ENCODE measurements at places on chromosomes 12 and 14. TPM values are rescaled to one million over a fixed set of nuclear protein-coding genes. Genes with fewer than 3 reads are reported as not detected.

DNA sequence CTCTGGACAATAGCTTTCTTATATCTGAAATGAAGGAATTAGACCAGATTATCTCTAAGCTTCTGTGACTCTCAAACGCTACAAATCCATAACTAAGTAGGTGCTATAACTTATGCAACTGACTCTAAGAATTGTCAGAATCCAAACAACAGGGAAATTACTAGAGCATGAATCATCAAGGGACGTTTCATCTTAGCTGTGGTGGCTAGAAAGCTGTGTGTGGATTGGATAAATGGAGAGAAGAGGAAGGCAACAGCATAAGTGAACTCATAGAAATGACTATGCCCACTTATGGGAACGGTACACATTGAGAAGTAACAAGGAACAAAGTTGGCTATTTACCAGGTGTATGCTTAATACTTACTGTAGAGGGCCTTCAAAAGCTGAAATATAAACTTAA lies 96.0 kb upstream of the NEDD1 start:
- DNase-seq, result no peak
- H3K36me3 ChIP-seq, result no peaks in the 10 kb centered on the region
- no peaks in the 10 kb centered on the region for H3K4me1 ChIP-seq
- H3K27me3 ChIP-seq, result peaks cover 9% of the 10 kb centered on the region

- no peak for DNase-seq
- H3K36me3 ChIP-seq, result peaks cover 9% of the 10 kb centered on the region
- no peaks in the 10 kb centered on the region for H3K27me3 ChIP-seq
- no peak overlapping the region for H3K4me3 ChIP-seq
Measured at GRCh38 chr12:120481022-120481767, 11.6 kb upstream of the SRSF9 start.

- DNase-seq, result no peak
- H3K27me3 ChIP-seq, result no peaks in the 10 kb centered on the region
- H3K4me1 ChIP-seq, result peaks cover 22% of the 10 kb centered on the region
Measured at GRCh38 chr12:103780992-103781391, 60.0 kb downstream of the NT5DC3 start.

- no peak overlapping the region for H3K27ac ChIP-seq
- peak overlapping the region; percentile 51 for H3K4me3 ChIP-seq
- H3K4me1 ChIP-seq, result no peaks in the 10 kb centered on the region
- no peak for DNase-seq
Measured at GRCh38 chr12:113055594-113056380, 743 bp upstream of the DTX1 start.

DNA sequence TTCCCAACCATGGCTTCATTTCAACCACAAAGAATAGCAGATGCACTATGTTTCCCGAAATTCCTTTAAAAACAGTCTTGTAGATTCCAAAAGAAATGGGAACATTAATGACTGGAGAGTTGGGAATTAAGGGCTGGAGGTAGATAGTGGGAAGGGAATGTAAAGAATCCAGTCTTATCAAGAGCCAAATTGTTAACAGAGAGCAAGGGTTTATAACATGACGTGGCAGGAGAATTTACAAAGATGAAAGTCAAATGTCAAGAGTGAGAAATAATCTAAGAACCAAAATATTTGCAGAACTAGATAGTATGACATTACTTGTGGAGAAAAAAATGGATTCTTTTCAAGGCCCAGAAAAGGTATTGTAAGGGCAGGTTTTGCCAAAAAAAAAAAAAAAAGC lies 200.9 kb downstream of the GRIN2B start:
- peaks cover 22% of the 10 kb centered on the region for H3K27me3 ChIP-seq
- H3K36me3 ChIP-seq, result no peaks in the 10 kb centered on the region
- H3K4me3 ChIP-seq, result no peak overlapping the region
- H3K27ac ChIP-seq, result peak overlapping the region; percentile 26
- H3K4me1 ChIP-seq, result peaks cover 10% of the 10 kb centered on the region
- no peak for DNase-seq

- H3K4me3 ChIP-seq, result no peak overlapping the region
- H3K4me1 ChIP-seq, result peaks cover 27% of the 10 kb centered on the region
- peak overlapping the region; percentile 6 for H3K27ac ChIP-seq
- peaks cover 8% of the 10 kb centered on the region for H3K36me3 ChIP-seq
Measured at GRCh38 chr14:23359722-23360447, 5.1 kb downstream of the EFS start.

DNA sequence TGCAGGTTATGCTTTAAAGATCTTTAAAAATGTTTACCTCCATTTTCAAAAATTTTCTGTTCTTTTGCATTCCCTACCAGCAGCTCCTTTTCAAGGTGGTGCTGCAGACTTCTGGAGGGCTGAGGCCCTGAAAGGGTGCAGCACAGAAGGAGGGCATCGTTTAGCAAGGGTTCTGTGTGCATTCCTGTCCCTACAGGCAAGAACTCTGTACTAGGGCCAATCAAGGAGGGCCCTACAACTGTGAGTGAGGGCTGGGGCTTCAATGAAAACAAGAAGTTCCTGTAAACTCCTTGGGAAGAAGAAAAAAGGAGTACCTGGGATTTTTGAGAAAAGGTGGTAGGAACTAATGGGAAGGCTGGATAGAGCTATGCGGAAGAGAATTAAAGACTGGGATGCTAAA lies 50.7 kb upstream of the CSRP2 start:
- H3K27ac ChIP-seq, result no peak overlapping the region
- no peak overlapping the region for H3K4me3 ChIP-seq
- H3K4me1 ChIP-seq, result peaks cover 15% of the 10 kb centered on the region
- H3K27me3 ChIP-seq, result no peaks in the 10 kb centered on the region
- H3K36me3 ChIP-seq, result no peaks in the 10 kb centered on the region
- no peak for DNase-seq

- H3K27me3 ChIP-seq, result peaks cover 13% of the 10 kb centered on the region
- no peak for DNase-seq
- no peak overlapping the region for H3K27ac ChIP-seq
- no peaks in the 10 kb centered on the region for H3K4me1 ChIP-seq
- H3K4me3 ChIP-seq, result no peak overlapping the region
Measured at GRCh38 chr14:50371546-50371945, 25.1 kb downstream of the CDKL1 start.

GRCh38 chr12:74903522-74903921 lies 306.1 kb downstream of the KCNC2 start:
- no peak overlapping the region for H3K27ac ChIP-seq
- no peaks in the 10 kb centered on the region for H3K27me3 ChIP-seq
- no peak for DNase-seq
- H3K36me3 ChIP-seq, result no peaks in the 10 kb centered on the region
- H3K4me1 ChIP-seq, result no peaks in the 10 kb centered on the region

DNA sequence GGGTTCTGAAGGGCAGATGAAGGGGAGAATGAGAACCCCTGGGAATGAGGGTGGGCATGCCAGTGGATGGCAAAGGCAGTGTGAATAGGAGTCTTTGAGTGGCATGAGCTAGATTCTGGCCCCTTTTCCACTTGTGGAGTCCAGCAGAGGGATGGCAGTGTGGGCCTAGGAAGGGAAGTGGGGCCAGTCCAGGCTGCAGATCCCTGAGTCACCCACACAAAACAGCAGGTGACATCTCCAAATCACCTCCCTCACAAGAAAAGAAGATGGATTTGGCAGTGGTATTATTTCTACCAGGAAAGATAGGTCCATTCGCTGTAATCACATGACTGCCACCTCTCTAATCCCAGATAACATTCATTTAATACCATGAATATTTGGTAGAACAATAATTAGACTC lies 151.3 kb downstream of the TTC7B start:
- H3K36me3 ChIP-seq, result peaks cover 24% of the 10 kb centered on the region
- H3K27ac ChIP-seq, result no peak overlapping the region
- no peak for DNase-seq
- no peak overlapping the region for H3K4me3 ChIP-seq
- no peaks in the 10 kb centered on the region for H3K27me3 ChIP-seq

DNA sequence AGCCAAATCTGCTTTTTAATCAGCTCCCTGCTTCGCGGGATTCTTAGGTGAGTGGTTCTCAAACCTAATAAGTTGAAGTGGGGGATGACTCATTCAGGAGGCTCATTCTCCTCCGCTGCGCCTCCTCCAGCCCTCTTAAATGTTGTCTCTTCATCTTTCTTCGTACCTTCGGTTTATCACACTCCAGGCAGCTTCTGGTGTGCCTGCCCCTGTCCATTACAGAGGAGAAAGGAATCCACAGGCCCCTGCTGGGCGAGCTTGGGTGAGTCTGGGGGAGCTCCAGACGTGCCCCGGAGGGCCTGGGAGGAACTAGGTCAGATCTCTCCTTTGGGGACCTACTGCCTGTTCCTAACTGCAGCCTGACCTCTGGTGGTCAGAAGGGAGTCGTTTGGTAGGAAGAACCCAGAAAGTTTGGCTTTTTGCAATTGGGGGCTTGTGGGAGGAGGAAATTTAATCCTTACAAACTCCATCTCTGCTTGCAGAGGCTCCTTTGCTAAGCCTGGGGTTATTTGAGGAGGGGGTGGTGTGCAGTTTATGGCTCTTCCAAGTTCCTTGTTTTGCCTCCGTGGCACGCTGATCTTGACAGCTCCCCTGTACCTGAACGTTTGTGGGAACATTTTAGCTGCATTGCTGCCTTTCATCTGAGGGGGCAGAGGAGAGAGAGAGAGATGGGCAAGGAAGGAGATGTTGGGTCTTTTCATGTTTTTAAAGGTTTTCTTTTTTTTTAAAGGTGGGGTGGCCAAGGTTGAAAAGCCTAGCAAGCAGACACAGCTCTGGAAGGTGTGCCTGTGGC lies 84.1 kb upstream of the GNG2 start:
- H3K36me3 ChIP-seq, result no peaks in the 10 kb centered on the region
- H3K4me1 ChIP-seq, result peaks cover 9% of the 10 kb centered on the region
- no peak overlapping the region for H3K27ac ChIP-seq

GRCh38 chr14:104515059-104515810 lies 64.3 kb upstream of the C14orf180 start:
- no peaks in the 10 kb centered on the region for H3K36me3 ChIP-seq
- peaks cover 32% of the 10 kb centered on the region for H3K27me3 ChIP-seq
- no peak overlapping the region for H3K4me3 ChIP-seq
- H3K4me1 ChIP-seq, result no peaks in the 10 kb centered on the region

GRCh38 chr12:2258025-2258424 lies 205.2 kb downstream of the CACNA1C start:
- no peak overlapping the region for H3K27ac ChIP-seq
- H3K36me3 ChIP-seq, result peaks cover 6% of the 10 kb centered on the region
- H3K4me1 ChIP-seq, result peaks cover 11% of the 10 kb centered on the region

- peaks cover 24% of the 10 kb centered on the region for H3K4me1 ChIP-seq
- no peaks in the 10 kb centered on the region for H3K27me3 ChIP-seq
- H3K4me3 ChIP-seq, result peak overlapping the region; percentile 94
- H3K27ac ChIP-seq, result peak overlapping the region; percentile 95
Measured at GRCh38 chr12:53252349-53252916, 15.7 kb upstream of the ESPL1 start.

- H3K27me3 ChIP-seq, result peaks cover 23% of the 10 kb centered on the region
- no peak overlapping the region for H3K27ac ChIP-seq
- H3K4me3 ChIP-seq, result no peak overlapping the region
- H3K4me1 ChIP-seq, result peaks cover 24% of the 10 kb centered on the region
- no peaks in the 10 kb centered on the region for H3K36me3 ChIP-seq
Measured at GRCh38 chr12:116710370-116711150, 27.3 kb downstream of the SPRING1 start.

DNA sequence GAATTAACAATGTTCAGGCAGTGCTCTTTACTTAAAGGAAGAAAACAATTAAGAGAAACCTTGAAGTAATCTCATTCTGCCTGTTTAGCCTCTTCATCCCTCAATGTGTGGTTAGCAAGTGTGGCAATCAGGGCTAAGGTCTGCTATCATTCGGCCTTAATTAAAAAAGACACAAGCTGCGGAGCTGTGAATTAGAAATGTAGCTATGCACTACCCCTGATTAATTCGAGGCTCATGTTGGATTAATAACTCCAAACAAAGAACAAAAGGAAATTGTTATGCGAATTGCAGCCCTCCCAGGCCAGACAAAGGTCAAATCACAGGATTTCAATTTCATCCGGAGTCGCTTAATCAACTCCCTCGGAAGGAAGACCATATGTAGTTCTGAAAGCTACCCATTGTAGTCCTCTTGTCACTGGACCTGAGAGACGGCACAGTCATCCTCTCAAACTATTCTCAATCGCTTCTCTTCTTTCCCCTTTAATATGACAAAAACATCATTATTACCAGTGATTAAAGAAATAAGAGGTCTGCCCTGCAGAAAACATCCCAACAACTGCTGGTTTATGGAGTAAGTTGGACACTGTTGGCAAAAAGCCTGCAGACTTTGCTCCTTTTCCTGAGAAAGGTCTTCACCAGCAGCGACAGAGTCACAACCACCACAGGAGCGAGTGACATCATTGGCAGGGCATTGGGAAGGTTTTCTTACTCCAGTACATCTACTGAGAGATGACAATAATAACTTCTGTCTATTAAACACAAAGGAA lies 71.1 kb upstream of the SOX5 start:
- H3K27me3 ChIP-seq, result no peaks in the 10 kb centered on the region
- H3K36me3 ChIP-seq, result no peaks in the 10 kb centered on the region
- H3K4me3 ChIP-seq, result no peak overlapping the region

GRCh38 chr12:115362339-115362976 lies 678.5 kb upstream of the TBX3 start:
- H3K4me1 ChIP-seq, result peaks cover 25% of the 10 kb centered on the region
- no peak overlapping the region for H3K4me3 ChIP-seq

GRCh38 chr14:100885617-100886016 lies 17.9 kb downstream of the RTL1 start:
- no peaks in the 10 kb centered on the region for H3K36me3 ChIP-seq
- peaks cover 4% of the 10 kb centered on the region for H3K27me3 ChIP-seq

- no peaks in the 10 kb centered on the region for H3K27me3 ChIP-seq
- H3K4me3 ChIP-seq, result no peak overlapping the region
- H3K4me1 ChIP-seq, result peaks cover 79% of the 10 kb centered on the region
- H3K27ac ChIP-seq, result peak overlapping the region; percentile 92
- DNase-seq, result no peak
Measured at GRCh38 chr12:79413796-79414195, 277.0 kb downstream of the PAWR start.

- no peak overlapping the region for H3K4me3 ChIP-seq
- H3K27ac ChIP-seq, result no peak overlapping the region
- no peak for DNase-seq
- no peaks in the 10 kb centered on the region for H3K36me3 ChIP-seq
Measured at GRCh38 chr12:2341051-2341751, 288.4 kb downstream of the CACNA1C start.

DNA sequence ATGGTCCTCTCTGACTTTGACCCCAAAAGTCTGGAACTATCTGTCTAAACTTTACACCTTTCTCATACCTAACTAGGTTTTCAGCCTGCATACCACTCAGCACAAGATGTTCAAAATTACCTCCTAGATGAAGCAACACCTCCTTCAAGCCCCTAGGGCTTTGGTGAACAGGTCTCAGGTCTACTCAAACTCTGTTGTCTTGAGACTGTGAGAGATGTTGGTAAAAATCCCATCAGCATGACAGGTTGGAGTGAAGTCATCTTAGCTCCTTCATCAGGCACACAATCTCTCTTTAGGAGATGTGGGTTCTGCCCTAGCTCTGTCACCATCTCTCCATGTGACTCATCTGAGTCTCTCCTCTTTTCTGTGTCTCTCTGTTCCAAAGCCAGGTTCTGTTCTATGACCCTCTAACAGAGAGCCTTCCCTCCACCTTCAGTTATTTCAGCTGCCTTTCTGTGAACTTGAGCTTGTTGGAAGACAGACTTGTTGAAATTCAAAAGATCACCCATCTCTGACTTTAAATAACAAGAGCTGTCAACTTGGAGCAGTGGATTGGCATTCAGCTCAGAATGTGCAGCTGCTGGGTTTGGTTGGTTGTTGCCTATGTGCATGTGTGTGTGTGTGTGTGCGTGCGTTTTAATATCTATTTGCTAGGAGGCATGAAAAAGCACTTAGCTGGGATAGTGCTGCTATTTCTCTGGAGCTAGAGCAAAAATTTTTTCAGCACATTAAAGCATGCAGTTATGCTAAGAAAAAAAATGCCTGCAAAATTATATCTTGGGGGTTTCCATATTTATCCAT lies 130.7 kb downstream of the CRACR2A start:
- DNase-seq, result no peak
- no peaks in the 10 kb centered on the region for H3K4me1 ChIP-seq
- H3K27ac ChIP-seq, result no peak overlapping the region
- H3K27me3 ChIP-seq, result peaks cover 2% of the 10 kb centered on the region

The METTL1 gene
- 32.1 TPM for total RNA-seq

The PLBD1 gene
- 41.3 TPM for total RNA-seq

The C12orf50 gene
- 0.22 TPM for total RNA-seq

The SLCO1B1 gene
- 0.09 TPM for total RNA-seq

The TSPAN11 gene
- total RNA-seq, result 19.7 TPM

Measured in mesothelial cell of epicardium (in vitro differentiated cells).